Stimulated activated CD8-positive, alpha-beta memory T cell treated with anti-CD3 and anti-CD28 coated beads, Interleukin-15, amount 100 ng/mL, for 4 hours (primary cell): ENCODE measurements at places on chromosomes 3 and 15.
A peak's percentile ranks its signal among the peaks of the same experiment; 100 is the strongest.

DNA sequence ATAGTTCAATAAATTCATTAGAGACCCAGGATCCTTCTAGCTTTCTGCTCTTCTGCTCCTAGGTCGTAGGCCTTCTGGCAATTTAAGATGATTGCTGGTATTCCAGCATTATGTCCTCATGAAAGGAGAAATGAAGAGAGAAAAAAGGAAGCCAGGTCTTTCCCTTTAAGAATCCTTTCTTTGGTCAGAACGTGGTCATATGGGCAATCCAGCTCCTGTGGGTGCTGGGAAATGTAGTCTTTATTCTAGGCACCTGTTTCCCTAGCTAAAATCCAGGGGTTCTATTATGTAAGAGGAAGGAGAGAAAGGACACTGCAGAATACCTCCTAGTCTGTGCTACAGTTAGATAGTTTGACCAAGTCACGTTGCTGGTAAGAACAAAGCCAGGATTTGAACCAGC, 35.5 kb upstream of the NR1I2 start:
- no peak for DNase-seq

DNA sequence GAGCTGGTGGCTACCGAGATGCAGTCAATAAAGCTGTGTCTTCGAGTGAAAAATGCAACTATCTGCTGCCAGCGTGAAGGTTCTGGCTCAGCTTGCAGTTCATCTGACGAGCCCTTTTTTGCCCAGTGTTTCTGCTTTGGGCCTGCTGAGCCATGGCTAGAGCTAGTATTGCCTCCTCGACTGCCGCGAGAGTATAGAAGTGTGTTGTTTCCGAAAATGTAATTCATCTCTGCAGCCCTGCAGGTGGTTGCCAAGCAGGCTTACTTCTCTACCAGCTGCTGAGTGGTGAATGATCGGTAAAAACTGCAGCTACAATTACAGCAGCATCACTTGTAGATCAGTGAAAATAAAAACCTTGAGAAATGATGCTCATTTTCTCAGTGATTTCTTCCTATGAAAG, 114.8 kb downstream of the DLG1 start:
- DNase-seq: no peak

- no peak for DNase-seq
Measured at GRCh38 chr15:77944002-77944867, 133.3 kb downstream of the TBC1D2B start.

DNA sequence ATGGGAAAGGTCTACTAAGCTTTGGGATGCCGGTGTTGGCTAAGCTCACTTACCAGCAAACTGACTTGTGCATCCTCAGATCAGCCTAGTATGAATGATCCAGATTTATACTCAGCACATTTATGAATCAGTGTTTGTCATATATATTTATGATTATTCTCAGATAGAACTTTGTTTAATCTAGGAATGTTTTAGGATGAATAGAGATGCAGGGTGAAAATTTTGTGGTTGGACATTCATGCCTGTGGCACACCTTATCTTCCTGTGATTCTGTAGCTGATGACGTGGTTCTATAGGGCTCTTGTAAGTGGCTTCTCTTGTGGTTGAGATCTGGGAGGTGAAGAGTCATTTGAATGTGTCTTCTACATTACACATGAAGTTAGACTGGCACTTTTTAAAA, 11.4 kb downstream of the CDIN1 start:
- DNase-seq: no peak

- no peak for DNase-seq
Measured at GRCh38 chr3:59518283-59519055, 468.6 kb upstream of the CFAP20DC start.

DNA sequence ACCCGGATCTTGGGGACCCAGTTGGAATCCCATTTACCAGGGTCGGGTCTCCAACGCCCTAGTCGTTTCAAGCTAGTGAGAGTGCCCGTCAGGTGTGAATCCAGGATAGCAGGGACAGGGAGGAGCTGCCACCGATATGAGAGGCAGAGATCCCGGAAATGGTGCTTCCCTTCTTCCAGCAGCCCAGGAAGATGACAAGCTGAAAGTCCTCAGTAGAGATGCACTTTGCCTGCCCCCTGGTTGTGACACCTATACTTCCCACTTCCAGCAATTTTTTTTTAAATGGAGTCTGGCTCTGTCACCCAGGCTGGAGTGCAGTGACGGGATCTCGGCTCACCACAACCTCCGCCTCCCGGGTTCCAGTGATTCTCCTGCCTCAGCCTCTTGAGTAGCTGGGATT, 503.0 kb downstream of the NTRK3 start:
- DNase-seq: no peak

GRCh38 chr15:85036716-85037115, 55.1 kb downstream of the PDE8A start:
- DNase-seq: no peak

GRCh38 chr3:56052188-56052587, 416.1 kb downstream of the ERC2 start:
- DNase-seq: no peak

GRCh38 chr3:129475863-129476262, 35.8 kb downstream of the IFT122 start:
- no peak for DNase-seq

DNA sequence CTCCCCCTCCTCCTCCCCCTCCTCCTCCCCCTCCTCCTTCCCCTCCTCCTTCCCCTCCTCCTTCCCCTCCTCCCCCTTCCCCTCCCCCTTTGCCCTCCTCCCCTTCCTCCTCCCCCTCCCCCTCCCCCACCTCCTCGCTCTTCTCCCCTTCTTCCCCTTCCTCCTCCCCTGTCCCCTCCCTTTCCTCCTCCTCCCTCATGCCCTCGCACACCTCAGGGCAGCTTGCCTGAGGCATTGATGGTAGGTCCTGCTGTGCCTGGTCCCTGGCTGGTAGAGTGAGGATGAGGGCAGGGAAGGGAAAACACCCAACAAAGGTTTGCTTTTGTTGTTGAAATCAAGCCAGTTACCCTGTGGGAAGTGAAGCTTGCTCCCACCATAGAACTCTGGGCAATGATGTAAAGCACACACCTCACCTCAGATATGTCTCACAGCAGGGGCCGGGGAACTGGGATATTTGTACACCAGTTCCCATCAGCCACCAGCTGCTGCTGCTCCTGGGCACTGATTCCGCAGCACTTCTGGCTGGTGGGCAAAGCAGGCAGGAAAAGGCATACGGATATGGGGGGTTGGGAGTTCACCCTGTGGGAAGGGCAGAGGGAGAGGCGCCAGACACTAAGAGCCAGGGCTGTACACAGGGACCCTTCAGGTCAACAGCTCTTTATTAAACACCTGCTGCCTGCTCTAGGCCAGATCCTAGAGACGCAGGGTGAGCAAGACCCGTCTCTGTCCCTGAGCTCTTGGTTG, 13.8 kb downstream of the ISG20 start:
- no peak for DNase-seq

DNA sequence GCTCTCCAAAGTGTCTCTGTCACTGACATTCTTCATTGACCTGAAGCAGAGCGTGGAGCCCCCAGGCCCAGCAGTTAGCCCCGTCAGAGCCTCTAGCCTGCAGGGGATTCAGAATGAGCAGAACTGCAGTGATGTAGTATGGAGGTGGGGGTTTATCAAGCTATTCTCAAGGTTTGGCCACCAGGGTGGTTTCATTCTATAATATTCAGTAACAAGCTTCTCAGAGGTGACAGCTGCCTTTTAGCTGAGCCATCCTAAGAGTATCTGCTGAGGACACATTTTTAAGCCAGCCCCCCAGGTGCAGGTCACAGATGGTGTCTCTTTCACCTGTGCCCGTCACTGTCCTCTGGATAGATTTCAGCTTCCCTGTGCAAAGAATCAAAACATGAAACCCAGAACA, 31.9 kb downstream of the CMTM7 start:
- no peak for DNase-seq

- no peak for DNase-seq
Measured at GRCh38 chr15:73308305-73308704, 60.5 kb downstream of the HCN4 start.

DNA sequence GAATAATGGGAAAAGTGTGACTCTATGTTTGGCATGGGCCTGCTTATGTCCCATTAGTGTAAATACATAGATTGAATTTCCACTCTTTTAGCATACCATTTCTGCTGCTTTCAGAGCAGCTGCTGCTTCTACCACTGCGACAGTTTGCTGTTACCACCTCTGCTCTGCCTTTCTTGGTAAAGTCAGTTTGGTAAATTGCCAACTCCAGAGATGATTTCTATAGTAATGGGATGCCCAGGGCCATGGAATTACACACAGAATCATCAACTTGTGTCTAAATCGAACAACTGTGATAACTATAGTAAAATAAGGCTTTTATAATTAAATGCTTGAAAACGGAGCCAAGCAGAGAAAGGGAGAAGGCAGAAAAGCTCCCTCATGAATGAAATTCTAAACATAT, 168.4 kb upstream of the VEPH1 start:
- no peak for DNase-seq

DNA sequence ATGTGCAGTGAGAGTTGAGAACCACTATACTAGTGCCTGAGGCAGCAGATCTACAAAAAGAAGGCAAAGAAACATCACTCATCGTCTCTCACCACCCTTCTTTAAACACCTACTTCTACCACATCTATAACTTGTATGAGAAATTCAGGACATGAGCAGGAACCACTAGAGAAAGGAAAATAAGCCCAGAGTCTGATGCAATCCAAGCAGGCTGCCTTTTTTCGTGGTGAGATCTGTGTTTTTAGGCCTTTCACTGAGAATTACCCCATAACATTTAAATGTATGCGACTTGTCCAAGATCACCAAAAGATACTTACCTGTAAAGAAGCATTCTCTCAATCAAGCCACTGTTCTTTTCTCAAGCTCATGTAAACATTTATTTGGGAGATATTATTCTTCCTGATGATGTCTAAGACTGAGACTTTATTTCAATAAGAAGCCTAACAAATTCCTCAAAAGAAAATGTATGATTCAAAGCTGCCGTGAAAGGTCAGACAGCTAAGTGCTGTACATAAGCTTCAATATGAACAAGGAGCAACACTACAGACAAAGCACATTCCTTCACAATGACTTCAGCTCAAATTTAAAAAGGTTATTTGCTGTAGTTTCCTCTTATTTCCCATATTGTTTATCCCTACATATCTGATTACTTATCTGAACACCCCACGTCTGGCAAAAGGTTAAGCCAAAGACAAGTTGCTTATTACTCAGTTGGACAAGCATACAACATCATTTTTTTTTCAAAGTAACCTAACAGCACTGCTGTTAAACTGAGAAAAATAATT, 16.5 kb downstream of the SPICE1 start:
- no peak for DNase-seq

GRCh38 chr3:45599424-45599886, 4.9 kb downstream of the LIMD1 start:
- DNase-seq: no peak

- DNase-seq: no peak
Measured at GRCh38 chr3:8709801-8710507, 23.6 kb upstream of the CAV3 start.

GRCh38 chr15:29131840-29132420, 137.7 kb downstream of the NSMCE3 start:
- DNase-seq: no peak

DNA sequence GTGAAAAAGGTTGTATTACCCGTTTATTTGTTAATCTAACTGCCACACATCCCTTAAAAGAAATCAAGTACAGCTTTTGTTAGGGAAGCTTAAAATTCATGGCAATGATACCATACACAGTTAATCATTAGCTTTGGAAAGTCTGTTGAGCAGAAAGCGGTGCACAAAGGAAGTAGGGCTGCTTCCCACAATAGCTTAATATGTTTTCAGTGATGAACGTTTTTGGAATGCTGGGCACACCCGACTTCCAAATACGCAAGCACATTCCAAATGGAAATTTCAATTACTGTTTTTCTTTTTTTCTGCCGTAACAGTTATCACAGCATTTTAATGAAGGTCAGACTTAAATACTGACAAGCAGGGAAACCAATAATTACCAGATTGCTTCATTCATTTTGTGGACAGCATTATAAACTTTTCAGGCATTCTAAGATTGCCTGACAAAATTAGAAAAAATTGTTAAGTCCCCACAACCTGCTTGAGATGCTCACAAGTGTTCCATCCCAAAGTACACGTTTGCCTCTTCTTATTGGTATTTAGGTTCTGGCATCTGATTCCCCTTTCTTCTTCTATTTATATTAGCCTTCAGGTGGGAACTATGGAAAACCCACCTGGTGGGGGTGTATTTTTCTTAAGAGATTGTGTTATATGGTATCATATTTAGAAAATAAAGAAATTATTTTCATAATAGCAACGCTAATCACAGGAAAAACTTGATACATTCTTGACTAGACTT, 1.1 kb upstream of the ECT2 start:
- no peak for DNase-seq

DNA sequence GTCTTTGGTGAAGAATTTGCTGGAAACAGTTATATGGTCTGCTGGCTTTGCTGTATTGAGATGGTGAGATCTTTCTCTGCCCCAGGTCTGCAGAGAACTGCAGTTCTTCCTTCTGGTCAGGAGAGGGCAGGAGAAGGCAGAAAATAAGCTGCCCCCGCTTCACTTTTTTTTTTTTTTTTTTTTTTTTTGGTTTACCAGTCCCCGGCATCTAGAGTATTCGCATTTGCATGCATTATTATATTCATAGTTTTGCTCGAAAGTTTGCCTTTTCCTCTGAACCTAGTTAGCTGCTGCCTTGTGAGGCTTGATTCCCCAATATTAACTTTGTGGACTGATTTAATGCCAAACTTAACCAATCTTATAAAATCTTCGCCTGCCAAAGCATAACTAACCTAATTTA, 10.6 kb upstream of the PARL start:
- DNase-seq: peak; percentile 22

GRCh38 chr3:71621825-71622537, 38.5 kb upstream of the FOXP1 start:
- DNase-seq: no peak

- DNase-seq: no peak
Measured at GRCh38 chr3:67016522-67017080, 18.5 kb downstream of the KBTBD8 start.

DNA sequence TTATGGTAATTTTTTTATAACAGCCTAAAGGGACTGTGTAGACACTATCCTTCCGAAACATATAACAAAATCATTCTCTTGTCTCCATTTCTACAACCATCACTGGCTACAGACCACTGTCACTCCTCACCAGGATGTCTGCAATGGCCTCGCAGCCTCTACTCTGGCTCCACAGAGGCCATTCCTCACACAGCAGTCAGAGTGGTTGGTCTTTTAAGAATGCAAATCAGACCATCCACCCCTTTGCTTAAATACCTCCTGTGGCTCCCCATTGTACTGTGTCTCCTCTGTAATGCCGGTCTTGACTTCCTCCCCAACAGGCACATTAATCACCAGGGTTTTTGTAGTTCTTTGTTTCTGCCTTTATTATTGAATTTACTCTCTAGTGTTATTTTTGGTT, 344.8 kb downstream of the ERC2 start:
- DNase-seq: no peak

GRCh38 chr15:39721893-39722292, 60.7 kb downstream of the FSIP1 start:
- no peak for DNase-seq
